ENCODE measurements at places on chromosomes 1 and 21.

- DNase-seq, result no peak
Observed at GRCh38 chr1:234613128-234613875, 3.3 kb upstream of the IRF2BP2 start.

- DNase-seq, result no peak
Observed at GRCh38 chr1:45155957-45156356, 50.4 kb downstream of the ZSWIM5 start.

DNA sequence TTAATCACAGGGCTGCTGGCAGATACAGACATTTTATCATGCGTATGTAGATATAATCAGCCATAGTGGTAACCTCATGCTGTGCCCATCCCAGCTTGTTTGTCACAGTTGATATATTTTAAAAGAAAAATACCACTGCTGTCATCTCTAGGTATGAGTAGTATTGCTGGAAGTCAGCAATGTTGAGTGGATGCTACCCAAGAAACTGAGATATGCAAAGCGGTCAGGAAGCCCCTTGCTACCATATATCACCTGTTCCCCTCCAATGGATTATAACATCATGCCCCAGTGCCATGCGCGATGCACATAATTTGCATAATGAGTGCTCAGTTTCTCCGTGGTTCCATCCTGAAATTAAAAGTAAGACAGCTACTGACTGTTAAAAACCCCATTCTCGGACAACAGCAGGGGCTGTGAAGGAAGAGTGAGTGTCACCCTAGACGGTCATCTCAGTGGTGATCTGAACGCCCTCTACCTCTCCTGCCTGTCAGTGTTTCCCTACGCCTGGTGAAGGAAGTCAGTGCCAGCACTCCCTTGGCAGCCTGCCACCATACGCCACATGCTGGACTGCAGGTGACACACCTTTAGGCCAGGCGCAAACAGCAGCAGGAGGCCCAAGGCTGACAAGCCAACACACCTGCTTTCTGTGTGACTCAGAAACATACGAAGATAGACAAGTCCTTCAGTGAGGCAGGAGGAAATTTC is 2.7 kb downstream of the IL10RB start:
- no peak for DNase-seq

DNA sequence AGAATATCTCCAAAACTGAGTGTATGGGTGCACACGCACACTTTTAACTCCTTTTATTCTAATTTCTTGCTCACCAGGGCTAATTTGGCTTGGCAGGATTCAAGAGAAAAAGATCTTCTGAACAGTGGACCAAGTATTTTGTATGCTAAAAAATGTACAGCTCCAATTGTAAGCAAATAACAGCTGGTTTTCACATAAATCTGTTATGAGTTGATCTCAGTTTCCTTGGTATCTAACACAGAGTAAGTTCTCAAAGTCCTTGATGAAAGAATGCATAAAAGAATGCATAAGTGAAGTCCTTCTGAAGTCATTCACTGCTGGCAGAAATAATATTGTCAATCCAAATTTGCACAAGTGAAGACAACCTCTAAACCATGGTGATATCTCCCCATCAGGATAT is 213.0 kb downstream of the OMA1 start:
- no peak for DNase-seq

DNA sequence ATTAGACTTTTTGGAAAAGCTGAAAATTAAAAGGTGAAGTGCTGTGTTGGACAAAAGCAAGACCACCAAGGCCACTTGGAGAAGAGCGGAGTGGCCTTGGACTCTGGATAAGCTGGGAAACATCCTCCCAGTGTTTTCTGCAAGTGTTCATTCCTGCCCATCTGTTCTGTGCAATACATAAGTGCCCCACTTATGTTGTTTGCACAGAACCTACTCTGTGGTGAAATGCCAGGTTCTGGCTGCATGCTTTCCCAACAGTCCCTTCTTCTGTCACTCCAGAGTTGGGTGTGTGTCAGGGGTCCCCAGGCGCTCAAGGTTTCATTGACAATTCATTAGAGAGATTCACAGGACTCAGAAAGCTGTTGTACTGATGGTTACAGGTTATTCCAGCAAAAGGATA is 30.3 kb downstream of the NHLH2 start:
- no peak for DNase-seq

GRCh38 chr21:29265690-29266479 is 32.8 kb upstream of the BACH1 start:
- no peak for DNase-seq

GRCh38 chr1:119748040-119748439 is 20.7 kb downstream of the HMGCS2 start:
- no peak for DNase-seq

GRCh38 chr1:66752000-66752592 is at the start of gene DYNLT5:
TSS of gene DYNLT5 (plus strand) at chr1:66752459. CDS start at chr1:66754659, 2,200 bp downstream.
- no peak for DNase-seq

DNA sequence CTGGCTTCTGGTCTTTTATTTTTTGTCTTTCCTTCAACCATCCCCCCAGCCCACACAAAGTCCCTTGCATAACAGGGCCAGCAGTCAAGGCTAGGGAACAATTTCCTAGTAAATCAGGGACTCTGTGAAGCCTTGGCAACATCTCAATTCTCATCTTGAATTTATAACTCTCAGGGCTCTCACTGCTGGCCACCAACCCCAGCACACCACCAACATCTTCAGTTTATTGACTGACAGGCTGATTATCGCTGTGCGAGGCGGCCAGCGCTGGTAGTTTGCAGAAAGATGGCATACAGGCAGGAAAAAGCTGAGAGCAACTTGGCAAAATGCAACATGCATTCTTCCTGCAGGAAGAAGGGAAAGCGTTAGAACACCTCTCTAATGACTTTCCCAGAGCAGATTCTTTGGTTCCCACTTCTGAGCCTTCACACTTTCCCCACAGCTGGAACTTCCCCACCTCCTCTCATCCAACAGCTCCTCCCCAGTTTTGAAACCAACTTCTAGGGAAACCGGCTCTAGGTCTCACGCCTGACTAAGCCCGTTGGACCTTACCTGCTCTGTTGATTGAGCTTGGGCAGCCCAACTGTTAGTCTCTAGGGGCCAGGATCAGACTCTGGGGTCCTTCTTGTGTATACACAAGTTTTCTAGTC is 26.3 kb upstream of the CSF1 start:
- no peak for DNase-seq

GRCh38 chr1:15948091-15948591 is 27.8 kb downstream of the ZBTB17 start:
- no peak for DNase-seq

All from NCI-H1048 (cell line).